ENCODE measurements at places on chromosomes 13 and 19.

DNA sequence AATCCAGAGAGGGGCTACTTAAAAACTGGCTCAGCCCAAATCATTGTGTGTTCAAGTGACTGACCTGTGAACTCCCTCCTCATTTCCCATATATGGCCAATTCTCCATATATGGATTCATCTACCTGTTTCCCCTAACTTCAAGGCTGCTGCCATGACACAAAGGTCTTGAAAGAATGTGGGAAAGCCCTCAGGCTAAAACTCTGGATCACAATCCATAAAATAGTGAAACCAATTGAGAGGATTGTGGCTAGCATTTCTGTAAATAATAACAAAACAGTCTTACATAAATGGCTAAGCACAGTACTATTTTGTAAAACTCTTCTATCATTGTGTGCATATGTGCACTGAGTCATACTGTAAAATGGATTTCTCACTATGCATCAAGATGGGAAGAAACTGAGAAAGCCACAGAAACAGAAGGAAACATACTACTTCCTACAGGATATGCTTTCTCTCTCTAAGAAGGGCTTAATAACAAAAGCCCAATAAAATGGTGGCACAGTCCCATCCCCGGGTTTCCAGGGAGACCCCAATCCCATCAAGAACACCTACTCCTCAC, 80.5 kb downstream of the FOXO1 start:
- DNase-seq, result no peak

DNA sequence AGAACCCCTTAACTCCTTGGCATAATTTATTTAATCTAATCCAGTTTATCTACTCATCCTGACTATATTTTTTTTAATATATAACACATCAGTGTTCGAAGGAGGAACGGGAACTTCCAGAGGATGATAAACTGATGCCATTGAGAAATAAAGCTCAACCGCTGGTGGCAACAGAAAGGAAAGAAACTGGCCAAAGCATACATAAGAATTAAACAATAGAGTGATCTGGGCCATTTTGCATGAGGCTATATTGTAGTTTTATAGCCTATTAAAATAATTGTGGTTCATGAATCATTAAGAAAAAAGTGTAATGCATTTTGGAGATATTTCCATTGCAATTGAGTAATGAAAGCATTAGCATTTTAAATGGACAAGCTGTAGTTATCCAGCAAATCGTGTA, 94.2 kb downstream of the FRY start:
- peak; percentile 15 for DNase-seq

DNA sequence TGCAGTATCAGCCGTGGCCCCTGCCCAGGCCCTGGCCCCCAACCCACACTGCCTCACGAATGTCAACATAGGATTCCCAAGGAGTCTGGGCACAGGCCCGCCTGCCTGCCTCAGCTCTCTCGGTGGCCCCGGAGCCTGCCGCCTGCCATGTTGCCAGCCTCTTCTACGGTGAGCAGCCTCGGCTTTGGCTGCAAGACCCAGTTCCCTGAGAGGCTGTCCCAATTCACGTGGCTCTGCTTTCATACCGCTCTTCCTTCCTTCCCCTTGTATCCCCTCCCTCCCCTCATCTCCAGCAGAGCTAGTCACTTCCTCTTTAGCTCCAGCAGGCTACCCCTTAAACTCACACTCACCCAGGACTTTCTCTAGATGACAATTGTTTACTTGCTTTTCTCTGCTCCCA, 42.7 kb downstream of the SERP2 start:
- peak; percentile 89 for DNase-seq

DNA sequence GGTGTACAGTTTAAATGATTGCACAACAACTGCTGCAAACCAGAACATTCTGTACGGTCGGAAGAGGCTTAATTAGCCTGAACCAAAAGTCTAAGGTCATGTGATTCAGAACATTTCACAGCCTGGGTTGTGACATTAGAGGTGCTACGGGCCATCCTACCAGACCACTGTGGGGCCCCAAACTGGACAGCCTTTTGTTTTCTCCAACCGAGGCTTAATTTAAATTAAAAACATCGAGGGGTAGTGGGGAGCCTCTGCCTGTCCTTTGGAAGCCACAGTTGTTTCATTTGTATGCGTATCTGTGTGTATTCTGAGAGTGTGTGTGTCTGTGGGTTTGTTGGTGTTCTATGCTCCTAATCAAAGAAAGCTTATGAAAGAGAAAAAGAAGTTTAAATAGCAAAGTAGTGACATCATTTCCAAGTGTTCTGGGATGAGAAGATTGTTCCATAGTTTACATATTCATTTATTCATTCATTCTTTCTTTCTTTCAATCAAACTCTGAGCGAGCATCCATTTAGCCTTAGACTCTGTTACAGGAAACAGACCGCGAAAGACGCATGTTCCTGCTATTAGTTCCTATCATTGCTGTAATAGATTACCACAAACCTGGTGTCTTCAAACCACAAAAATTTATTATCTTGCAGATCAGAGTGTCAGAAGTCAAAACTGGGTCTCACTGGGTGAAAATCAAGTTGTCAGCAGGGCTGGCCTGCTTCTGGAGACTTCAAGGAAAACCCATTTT, 444.8 kb downstream of the FOXO1 start:
- peak; percentile 24 for DNase-seq

GRCh38 chr13:42992764-42993122, 702 bp upstream of the EPSTI1 start:
- DNase-seq, result no peak

- no peak for DNase-seq
Measured at GRCh38 chr13:73449252-73449651, 390.4 kb downstream of the KLF5 start.

DNA sequence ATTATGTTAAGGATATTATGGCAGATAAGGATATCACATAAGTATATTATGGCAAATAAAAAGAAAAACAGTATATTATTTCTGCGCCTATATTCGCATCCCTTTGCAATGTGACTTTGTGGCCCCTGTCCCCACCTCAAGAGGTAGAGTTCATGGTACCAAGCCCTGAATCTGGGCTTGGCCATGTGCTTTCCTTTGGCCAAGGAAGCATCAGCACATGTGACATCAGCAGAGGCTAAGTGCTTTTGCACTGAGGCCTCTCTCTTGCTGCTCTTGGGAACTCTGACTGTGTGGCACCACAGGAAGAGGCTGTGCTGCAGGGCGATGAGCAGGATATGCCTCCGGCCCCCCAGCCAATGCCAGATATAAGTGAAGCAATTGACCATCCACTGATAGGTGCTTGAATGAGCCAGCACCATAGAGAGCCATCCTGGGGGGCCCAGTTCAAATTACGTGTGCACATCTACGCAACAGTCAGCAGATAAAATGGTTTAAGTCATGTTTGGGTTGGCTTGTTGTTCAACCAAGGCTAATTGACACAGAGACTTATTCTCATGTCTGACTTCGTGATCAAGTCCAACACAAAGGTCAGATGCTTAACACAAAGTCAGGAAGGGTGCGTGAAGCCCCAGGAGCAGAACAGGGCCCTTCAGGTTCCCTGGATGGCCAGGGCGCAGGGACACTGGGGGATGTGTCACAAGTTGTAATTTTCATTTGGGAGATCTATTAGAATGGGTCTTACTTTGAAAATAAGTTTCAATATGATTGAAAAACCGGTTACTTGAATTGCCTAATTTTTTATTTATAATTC, 173.3 kb downstream of the COL4A1 start:
- no peak for DNase-seq

GRCh38 chr19:8618751-8619150, 8.2 kb upstream of the ADAMTS10 start:
- peak; percentile 67 for DNase-seq

GRCh38 chr13:113962975-113963374, 10.9 kb downstream of the C13orf46 start:
- no peak for DNase-seq

DNA sequence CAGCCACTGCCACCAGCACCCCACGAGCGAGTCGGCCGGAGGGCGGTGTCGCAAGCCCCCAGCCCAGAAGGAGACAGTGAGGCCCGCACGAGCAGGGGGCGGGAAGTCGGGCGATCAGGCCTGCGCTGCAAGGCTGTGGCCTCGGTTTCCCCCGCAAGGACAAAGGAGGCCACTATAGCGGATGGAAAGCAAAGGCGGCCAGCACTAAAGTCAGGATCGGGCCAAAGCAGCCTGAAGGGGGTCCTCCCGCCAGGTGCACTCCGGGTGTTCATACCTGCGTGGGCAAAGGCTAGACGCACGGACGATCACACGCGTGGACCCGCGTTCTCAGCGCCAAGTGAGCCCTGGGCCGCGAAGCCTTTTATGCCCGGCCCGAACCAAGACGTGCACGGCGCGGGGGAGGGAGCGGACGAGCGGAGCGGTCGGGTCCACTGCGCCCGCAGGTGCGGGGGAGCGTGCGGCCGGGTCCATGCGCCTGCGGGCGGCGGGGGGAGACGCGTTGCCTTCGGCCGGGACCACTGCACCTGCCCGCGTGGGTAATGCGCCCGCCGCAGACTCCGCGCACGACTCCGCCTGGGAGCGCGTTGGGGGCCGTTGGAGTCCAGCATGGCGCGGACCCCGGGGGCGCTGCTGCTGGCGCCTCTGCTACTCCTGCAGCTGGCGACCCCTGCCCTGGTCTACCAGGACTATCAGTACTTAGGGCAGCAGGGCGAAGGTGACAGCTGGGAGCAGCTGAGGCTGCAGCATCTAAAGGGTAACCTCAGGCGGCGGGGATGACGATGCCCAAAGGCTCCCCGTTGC, at the start of the genes PRDX2 and THSD8:
TSS of gene PRDX2 (minus strand) at position 335 of the 801 bp plus-strand sequence. CDS start 539 bp downstream, outside the sequence.
TSS of gene THSD8 (plus strand) at position 604 of the 801 bp plus-strand sequence. CDS start at position 607, 3 bp downstream.
- DNase-seq, result peak; percentile 75

DNA sequence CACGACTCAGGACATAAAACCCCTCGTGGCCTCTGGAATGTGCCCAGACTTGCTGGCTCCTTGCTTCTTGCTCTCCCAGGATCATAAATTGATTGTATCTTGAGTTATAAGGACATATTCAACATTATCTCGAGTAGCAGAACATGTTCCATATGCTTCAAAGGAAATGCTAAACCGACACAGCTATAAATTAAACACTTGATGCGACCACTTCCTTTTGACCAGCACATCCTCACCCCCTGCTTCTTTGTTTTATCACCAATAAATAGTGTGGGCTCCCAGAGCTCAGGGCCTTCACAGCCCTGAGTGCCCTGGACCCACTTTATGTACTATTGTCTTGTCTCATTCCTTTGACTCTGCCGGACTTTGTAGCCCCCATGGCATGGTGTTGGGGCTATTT, 157.0 kb upstream of the PABPC3 start:
- no peak for DNase-seq

DNA sequence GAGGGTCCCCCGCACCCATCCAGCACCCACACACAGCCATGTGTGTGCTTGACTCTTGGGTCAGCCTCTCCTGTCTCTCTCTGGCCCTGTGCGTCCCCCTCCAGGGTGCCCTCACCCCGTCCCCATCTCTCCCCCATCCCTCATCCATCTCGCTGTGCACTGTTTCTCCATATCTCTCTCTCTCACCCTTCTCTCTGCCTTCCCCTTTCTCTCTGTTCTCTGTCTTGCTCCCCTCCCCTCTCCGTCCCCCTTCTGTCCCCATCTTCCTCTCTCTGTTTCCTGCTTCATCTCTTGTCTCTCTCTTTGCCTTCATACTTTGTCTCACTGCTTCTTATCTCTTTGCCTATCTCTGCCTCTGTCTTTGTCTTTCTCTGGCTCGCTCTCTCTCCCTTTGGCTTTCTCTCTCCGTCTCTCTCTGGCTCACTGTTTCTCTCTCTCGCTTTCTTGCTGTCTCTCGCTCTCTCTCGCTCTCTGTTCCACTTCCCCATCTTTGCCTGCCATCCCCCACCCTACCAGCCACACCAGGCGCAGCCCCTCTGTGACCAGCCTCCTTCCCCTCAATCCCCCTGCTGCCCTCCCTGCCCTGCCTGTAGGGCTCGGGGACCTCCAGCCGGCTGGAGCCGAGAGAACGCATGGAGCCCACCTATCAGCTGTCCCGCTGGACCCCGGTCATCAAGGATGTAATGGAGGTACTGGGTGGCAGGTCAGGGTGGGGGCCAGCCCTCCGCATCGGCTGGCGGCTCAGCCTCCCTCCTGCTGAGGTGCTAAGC, 8.9 kb downstream of the STXBP2 start:
- peak; percentile 81 for DNase-seq

GRCh38 chr19:6110360-6110977, at the start of gene RFX2:
Gene RFX2 (minus strand): TSS chr19:6110500. CDS start chr19:6047496, 63,004 bp downstream.
- peak; percentile 99 for DNase-seq

DNA sequence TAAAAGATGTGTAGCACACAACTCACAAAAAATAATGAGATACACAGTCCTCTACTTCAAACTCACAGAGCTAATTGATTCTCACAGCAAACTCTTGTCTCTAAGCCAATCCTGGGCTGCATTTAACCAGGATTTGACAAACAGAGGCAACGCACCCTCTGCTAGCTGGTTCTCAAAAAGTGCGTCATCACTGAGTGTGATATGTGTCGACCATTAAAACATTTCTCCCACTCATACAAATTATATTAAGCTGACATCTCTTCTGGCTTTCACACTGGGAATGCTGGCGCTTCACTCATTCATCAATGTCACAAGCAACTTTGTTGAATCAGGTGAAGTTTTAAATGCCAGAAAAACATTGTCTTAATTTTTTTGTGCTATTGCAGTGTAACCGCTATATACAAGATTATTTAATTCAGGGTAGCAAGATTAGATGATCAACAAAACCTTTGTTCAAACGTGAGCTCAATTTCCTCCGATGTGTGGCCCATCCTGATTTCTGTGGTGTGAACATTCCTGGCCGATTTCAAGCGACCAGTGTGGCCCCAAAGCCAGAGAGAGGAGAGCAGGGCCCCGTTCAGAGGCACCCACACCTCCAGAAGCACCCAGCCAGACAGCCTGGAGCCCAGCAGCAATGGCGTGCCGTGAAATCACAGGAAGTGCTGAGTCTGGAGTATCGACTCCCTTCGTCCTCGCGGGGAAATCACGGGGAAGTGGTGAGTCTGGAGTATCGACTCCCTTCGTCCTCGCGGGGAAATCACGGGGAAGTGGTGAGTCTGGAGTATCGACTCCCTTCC, 49.4 kb downstream of the RASA3 start:
- no peak for DNase-seq

- peak; percentile 95 for DNase-seq
Measured at GRCh38 chr19:17605761-17606589, 50.5 kb downstream of the COLGALT1 start.

GRCh38 chr13:45928843-45929242, 77.3 kb upstream of the SIAH3 start:
- no peak for DNase-seq

DNA sequence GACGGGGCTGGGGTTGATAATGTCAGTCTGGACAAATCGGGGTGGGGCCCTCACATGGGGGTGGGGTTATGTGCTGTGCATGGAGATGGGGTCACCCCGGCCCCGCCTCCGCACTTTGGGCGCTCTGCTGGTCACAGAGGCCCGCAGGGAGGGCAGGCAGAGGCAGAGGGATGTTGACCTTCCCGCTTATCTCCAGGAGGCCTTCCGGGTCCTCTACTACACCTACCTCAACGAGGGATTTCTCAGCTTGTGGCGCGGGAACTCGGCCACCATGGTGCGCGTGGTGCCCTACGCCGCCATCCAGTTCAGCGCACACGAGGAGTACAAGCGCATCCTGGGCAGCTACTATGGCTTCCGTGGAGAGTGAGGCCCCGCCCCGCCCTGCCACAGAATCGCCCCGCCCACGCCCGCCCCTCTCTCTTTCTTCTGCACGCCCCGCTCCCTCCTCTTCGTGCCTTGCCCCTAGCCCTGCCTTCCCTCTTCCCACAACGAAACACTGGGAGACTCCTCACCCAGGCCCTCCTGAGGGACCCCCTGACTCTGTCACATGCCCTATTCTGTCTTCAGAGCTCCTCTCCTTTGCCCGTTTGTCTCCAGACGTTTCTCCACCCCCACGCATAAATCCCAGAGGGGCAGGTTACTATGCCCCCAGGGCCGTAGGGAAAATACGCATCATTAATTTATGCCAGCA, 32.8 kb downstream of the TMEM161A start:
- no peak for DNase-seq

Data from MV-4-11 (cell line).